Right forelimb (tissue), 1 donor: ENCODE measurements at places on chromosomes 2 and 18.

DNA sequence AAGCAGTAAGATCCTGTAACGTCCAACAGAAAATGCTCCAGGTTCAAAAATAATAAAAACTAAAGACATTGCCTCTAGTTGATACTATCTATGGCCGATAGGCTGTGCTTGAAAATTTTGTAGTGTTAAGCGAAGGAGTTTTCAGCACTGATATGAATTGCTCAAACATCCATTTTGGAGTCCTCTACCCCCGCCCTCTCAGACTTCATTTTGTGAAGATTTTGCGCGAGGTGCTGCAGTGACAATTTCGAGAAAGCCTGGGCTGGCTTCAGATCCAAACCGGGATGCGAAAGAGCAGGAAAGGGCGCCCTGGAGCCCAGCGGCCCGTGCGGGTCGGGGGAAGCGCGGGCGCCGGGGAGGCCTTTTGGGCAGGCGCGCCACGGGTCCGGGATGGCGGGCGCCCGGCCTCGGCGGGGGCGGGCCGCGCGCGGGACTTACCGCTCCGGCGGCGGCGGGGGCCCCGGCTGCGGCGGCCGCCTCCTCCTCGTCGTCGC, 1.8 kb downstream of the SP3 start:
- DNase-seq, result no peak

- DNase-seq, result no peak
Observed at GRCh38 chr2:20916604-20917286, 93.8 kb upstream of the LDAH start.

GRCh38 chr2:64391424-64391823, 62.5 kb upstream of the LGALSL start:
- DNase-seq, result no peak

GRCh38 chr2:231168460-231169139, 29.8 kb upstream of the ARMC9 start:
- no peak for DNase-seq

GRCh38 chr2:208872591-208872990, 466.0 kb downstream of the PTH2R start:
- no peak for DNase-seq

- DNase-seq, result peak; percentile 5
Observed at GRCh38 chr18:57051657-57052044, 95.2 kb upstream of the BOD1L2 start.

DNA sequence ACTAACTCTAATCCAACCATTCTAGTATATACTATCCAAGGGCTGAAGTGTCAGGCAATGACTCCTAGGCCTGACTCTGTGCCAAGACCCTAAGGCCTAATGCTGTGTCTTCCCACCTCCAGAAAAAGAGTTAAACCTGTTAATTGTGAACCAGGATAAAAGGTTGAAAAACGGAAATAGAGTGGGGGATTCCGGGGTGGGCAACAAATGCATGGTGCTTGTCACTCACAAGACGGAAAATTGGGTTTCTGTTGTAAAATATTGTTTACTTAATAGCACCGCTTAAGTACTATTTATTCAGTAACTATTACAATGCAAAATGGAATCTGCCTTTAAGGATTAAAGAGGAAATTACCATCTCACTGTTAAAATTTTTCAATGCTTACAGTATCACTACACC, 3.2 kb downstream of the STK17B start:
- DNase-seq, result no peak

- DNase-seq, result no peak
Observed at GRCh38 chr2:211455216-211455841, 898.9 kb downstream of the CPS1 start.

DNA sequence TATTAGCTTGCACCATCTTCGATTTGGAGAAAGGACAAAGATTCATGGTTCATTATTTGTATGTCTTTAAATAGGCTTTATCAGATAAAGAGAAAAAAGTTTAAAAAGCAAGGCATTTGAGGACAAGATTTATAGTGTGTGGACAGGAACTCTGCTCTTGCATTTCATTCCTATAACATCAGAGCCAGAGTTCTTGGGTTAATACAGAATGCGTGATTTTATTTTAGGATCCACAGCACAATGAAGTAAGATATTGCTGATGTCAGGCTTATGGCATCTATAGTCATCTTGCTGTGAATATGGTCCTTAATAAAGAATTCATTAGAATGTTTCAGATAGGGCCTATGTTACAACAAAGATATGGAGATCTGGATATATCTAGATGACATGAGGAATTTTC, 19.7 kb downstream of the RASGRP3 start:
- no peak for DNase-seq

DNA sequence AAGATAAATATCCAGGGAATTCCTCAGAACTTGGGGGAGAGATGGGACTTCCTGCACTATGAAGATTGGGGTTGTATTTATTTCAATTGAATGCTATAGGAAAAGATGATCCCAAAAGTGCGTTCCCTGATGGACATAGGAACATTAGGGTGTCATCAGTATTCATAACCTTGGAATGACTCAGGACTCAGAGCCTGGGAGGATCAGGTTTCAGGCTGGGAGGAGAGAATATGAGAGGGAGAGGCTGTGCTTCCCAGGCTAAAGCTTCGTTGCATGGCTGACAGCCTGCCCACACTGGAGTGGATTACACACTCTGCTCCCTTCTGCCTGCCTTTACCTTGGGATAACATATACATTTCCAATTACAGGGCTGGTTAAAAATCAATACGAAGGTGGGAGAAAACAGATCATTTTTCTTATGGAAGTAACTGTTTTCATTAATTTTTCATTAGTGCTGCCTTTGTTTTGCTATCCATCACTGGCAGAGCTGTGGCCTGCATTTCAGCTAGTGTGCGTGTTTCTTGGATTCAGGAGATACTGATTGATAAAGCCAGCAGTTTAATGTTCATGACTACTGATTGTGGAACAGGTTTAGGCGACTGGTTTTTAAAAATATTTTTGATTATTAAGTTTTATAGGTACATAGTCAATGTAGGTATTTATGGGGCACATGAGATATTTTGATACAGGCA, 118.7 kb downstream of the KCTD1 start:
- DNase-seq, result no peak

GRCh38 chr2:85760371-85760770, 6.6 kb downstream of the ATOH8 start:
- no peak for DNase-seq

GRCh38 chr2:208222351-208222750, 32.5 kb downstream of the IDH1 start:
- no peak for DNase-seq

GRCh38 chr18:59715445-59715844, 18.2 kb upstream of the CCBE1 start:
- DNase-seq, result no peak

- DNase-seq, result peak; percentile 43
Observed at GRCh38 chr2:146267093-146267492, 1577.7 kb upstream of the ACVR2A start.

GRCh38 chr2:237702441-237703391, 75.3 kb downstream of the LRRFIP1 start:
- no peak for DNase-seq

DNA sequence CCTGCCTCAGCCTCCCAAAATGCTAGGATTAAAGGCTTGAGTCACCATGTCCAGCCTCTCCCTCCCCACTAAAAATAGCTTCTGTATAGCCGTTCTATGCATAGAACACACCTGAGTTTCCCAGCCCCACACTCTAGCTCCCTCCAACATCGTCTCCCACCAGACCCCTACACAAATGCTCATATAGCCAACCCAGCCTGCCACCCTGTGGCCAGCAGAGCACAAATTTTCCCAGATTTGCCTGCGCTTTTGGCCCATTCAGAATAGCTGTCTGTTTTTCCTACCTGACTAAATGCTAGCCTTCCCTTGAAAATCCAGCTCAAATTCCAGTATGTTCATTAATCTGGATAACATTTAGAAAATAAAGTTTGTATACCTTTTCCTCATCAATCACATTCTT, 22.8 kb downstream of the TRABD2A start:
- no peak for DNase-seq

- DNase-seq, result peak; percentile 41
Observed at GRCh38 chr18:13451661-13452387, 233.3 kb downstream of the LDLRAD4 start.

DNA sequence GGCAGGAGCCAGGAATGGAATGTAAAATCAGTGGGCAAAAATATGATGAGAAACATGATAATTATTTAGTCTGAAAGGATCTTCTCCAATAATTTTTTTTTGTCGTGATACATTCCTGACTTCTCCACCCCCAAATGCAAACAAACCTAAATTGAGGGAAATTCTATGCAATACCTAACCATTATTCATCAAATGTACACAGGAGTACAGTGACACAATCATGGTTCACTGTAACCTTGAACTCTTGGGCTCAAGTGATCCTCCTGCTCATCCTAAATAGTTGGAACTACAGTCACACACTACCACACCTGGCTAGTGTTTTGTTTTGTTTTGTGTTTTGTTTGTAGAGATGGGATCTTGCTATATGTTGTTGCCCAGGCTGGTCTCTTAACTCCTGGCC, 46.5 kb downstream of the RAB10 start:
- DNase-seq, result no peak

DNA sequence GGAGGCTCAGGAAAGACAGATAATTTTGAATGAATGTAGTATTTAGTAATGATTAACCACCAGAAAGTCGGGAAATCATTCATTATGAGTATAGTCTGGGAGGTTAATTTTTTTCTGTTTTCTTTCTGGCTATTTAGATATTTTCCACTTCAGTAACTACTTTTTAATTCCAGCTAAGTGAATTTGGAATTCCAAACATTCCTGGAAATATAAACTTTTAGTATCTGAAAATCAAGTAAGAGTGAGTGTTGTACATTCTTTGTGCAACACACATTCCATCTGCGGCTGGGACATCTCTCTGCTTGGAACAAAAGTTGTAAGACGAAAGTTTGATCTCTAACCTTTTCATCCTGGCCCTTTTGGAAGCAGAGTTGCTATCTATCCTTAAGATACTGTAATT, 275.7 kb upstream of the SPRED2 start:
- no peak for DNase-seq

DNA sequence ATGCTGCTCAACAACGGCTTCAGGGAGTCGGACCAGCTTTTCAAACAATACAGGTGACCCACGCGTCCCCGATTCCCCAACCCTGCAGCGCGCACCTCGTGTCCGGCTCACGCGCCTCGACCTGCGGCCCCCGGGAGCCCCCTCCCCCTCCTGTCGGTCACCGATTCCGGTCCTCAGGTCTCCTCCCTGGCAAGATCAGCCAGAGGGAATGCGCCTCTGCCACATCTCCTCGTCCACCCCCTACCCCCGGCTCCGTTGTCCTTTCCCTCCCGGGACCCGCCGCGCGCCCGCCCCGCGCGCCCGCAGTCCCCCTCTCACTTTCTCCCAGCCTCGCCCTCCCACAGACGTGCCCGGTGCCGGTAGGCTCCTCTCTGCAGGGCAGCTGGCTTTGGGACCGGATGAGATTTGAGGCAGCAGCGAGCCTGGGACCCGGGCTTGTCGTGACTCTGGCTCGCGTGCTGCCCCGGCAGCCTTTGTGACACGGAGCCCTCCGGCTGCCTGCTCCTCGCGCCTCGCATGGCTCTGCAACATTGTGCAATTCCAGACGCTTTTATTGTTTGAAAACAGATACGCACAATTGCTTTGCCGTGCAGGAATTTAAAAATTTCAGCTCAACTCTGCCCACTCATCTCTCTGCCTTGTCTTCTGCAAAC, 558 bp downstream of the TTC39C start:
- peak; percentile 67 for DNase-seq

DNA sequence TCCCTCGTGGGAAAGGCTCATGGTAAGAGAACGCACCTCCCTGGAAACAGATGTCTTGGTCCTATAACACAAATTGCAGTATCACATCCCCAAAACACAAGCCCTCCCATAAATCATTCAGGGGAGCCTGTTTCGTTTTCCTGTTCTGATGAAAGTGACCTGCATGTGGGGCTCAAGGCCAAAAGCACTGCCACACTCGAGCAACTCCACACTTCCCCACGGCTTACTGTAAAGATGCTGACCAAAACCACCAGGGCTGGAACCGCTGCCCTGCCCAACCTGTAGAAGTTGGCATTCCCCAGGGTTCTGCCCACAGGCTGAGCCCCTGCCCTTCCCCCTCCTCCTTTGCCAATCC, 139.7 kb downstream of the BCL11A start:
- DNase-seq, result no peak

GRCh38 chr2:168814939-168815907, 12.8 kb downstream of the NOSTRIN start:
- DNase-seq, result no peak

DNA sequence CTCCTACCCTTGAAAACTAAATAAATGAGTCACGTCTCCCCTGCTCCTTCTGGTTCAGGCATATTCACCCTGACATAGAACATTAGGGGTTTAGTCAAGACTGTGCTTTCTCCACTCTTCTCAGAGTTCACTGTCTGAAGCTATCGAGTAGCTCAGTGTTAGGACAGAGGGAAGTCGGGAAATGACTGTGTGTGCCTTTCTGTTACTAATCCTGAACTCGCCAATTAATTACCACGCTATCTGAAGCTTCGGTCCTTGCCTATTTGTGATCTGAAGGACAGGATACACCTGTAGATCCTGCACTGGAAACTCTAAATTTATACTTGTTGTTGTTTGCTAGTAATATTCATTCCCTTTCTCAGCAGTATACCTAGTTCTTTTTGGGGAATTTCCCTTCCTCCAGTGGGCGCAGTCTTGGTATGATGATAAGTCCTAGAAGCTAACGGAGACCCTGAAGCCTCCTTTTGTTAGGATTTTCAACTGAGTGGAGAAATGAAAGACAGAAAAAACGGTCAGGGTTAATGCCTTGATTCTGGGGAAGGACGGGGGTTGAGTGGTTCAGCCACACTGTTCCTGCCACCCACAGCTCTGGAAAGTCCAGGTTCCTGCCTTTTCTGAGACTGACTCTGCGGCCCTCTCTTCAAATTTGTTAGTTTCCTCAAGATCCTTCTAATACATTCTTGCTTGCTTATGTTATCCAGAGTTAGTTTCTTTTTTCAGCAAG, 218.0 kb downstream of the DLGAP1 start:
- DNase-seq, result no peak

GRCh38 chr2:62143696-62144095, 52.2 kb upstream of the B3GNT2 start:
- DNase-seq, result no peak

GRCh38 chr2:222313816-222314215, 15.0 kb upstream of the PAX3 start:
- no peak for DNase-seq

GRCh38 chr18:25147877-25148488, 204.0 kb downstream of the ZNF521 start:
- no peak for DNase-seq

GRCh38 chr2:112168422-112169124, 30.4 kb downstream of the FBLN7 start:
- DNase-seq, result no peak

DNA sequence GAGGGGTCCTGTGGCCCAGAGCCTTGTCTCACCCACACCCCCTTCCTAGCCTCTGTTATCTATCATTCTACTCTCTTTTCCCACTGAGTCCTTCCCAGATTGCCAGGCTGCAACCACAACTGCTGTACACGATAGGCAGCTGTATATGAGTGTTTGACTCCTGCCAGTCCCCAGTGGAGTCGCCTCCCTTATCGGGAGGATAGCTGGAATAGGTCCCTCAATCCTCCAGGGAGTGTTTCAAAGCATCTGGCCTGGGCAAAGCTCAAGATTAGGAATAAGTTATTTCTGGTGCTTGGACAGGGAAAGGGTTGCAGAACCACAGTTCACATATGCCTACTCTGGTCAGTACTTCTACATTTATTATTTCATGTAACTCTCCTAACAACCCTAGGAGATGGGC, 4.8 kb downstream of the MSGN1 start:
- no peak for DNase-seq

- DNase-seq, result no peak
Observed at GRCh38 chr18:6088432-6088831, 193.1 kb upstream of the TMEM200C start.
